ENCODE measurements at places on chromosomes 16 and 17.

DNA sequence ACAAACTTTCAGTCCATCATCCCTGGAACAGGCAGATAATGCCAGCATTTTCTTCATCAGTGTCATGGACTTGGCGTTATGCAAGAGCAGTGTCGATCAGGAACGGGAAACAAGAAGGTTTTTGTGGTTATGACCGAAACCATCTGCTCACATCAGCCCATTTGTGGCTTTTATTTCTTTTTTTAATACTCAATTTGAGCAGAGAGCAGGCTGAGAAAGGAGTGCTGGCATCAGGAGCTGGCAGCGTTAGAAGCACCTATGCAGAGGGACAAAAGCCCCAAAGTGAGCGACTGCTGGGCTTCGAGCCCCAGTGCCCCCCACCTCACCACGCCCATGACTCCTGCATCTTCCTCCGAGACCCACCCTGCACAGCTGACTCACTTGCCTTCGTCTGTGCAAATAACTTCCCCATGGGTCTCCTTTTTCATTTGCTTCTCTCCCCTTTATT lies 16.2 kb upstream of the CD300E start:
- DNase-seq = no peak

DNA sequence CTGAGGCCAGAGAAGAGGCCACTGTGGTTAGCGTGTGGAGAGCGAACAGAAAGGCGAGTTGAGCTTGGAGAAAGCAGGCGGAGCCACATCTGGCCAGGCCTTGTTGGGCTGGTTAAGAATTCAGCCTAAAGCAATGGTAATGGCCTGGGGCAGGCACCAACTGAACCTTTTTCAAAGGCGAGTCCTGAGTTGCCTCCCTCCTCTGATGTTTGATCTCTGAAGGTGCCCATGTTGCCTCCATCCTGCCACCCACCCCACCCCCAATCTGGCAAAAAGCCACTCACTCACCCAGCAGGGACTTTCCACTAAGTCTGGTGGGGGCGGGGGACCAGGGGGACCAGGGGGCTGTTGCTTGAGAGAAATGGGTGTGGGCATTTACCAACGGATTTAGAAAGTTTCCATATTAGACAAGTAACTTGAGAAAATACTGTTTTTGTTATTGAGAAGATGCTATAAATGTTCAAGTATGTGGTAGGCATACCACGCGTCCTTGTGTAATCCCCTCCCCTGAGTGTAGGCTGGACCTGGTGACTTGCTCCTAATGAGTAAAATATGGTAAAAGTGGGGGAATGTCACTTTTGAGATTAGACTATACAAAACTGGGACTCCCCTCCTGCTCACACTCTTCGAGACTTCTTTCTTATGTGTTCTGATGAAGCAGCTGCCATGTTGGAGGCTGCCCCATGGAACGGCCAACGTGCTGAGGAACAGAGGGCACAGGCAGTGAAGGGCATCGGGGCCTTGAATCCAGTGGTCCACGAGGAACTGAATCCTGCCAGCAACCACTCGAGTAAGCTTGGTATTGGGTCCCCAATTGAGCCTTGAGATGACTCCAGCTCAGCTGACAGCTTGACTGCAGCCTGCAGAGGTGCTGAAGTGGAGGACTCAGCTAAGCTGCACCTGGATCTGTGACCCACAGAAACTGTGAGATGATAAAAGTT lies 29.9 kb upstream of the TNS4 start:
- DNase-seq = no peak

DNA sequence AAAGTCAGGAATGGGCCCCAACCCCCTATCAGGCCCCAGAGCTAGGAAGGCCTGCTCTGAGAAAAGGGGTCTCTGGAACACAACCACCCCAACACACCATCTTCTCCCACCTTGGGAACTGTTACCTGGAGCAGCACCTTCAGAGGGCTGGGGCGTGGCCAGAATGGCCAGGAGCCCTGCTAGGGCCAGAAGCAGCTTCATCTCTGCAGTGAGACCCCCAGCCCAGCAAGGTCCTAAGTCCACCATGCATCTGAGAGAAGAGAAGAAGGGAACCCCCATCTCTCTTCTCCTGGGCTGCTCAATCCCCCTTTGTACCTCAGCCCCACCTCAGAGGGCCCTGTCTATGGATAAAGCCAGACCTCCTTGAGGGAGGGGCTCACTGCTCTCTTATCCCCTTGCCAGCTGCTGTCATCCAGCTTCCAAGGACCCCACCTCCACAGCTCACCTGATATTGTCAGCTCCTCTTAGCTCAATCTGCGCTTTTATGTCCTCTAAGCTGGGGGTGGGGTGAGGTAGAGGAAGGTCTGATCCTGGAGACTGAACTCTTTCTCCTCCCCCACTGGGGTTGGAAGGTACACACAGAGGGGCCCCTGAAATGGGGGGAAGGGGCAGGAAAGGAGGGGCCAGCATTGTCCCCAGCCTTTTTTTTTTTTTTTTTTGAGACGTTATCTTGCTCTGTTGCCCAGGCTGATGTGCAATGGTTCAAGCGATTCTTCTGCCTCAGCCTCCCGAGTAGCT lies at the start of gene MPO:
TSS of gene MPO (minus strand) at position 456 of the 738 bp plus-strand sequence. CDS start at position 279, 177 bp downstream.
- DNase-seq = no peak

- DNase-seq = peak; percentile 45
Measured at GRCh38 chr17:81902653-81903414, 796 bp downstream of the NPB start.

DNA sequence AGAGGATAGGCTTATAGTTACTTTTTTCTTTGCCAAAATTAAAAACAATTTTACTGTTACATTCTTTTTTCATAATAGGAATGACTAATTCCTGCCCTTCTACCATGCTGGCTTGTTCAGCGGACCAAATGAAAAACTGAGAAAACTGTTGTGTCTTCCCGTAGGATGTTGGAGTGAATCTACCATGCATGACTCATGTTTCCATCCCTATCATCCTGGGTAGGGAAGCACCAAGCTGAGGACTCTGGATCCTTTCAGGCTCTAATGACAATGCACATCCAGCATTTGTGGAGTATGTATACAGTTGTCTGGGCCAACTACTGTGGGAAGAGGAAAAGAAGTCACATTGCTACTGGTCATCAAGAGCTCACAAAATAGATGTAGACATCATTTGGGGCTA lies 41.1 kb upstream of the DHX8 start:
- no peak for DNase-seq

DNA sequence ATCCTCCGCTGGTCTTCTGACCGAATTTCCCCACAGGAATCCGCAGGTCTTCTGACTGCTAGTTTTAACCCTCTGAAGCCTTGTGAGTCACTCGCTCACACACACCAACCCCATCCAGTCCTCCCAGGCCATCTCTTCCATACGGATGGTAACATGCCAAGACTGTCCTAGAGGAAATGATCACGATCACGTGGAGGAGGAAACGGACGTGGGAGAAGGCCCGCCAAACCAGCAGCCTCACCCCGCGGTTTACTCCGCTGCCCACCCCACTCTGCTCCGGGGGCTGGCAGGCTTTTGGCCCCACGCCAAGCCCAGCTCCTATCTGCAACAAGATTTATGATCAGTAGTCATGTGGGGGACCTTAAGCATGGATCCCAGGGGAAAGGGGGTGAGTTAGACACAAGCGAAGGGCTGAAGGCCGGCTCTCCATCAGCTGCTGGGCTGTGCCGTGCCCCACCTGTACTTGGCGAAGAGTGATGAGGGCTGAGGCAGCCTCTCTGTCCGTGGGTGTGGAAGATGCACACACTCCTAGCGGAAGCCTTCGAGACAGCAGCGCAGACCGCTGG lies 1.5 kb upstream of the FAAP100 start:
- no peak for DNase-seq

- no peak for DNase-seq
Measured at GRCh38 chr16:11200592-11200991, 55.4 kb downstream of the SOCS1 start.

DNA sequence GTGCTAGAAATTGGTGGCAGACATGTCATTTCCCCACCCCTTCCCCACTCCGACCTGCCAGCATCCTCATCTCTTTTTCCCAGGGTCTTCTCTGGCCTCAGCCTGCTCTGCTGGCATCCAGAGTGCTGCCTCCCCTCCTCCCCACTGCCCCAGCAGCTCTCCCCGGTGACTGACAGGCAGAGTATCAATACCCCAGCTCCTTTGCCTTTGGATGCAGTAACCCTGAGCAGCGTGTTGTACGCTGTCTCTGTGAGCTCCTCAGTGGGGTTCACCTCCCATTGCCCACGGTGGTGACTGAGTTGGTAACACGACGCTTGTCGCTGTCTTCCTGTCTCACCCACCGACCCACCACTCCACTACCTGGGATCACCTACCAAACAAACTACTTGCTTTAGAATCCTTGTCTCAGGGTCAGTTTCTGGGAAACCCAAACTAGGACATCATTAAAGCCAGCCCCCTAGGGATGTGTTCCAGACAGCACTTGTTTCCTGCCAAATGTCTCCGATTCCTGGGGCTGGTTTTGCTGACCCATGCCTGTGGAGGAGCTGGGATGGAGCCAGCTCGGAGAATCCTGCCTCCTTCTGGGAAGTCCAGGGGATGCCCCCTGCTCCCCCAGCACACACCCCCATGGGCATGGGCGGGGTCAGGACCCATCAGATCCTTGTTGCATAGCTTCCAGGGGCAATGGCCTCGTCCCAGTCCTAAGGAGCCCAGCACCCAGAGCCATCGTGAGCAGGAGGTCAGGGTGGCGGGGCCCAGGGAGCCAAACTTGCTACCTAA lies 8.3 kb upstream of the SBK1 start:
- DNase-seq = no peak

GRCh38 chr16:30114411-30114810 lies 1.1 kb upstream of the GDPD3 start:
- DNase-seq = no peak

DNA sequence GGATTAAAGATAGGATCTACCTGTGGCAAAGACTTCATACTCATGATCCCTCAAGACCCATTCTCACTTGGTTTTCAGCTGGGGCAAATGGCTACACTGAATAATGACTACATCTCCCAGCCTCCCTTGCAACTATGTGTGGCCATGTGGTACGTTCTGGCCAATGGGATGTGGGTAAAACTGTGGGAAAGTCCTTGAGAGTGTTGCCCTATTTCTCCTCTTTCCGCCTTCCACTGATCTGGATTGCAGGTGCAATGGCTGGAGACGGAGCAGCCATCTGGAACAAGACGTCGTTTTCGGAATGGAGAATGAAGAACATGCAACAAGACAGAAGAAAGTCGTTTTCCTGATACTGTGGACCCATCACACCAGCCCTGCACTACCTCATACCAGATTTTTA lies 48.5 kb downstream of the HAPSTR1 start:
- peak; percentile 58 for DNase-seq

GRCh38 chr16:68790944-68791343 lies 52.4 kb upstream of the TANGO6 start:
- no peak for DNase-seq

GRCh38 chr17:846901-847843 lies 65.0 kb downstream of the MRM3 start:
- no peak for DNase-seq

DNA sequence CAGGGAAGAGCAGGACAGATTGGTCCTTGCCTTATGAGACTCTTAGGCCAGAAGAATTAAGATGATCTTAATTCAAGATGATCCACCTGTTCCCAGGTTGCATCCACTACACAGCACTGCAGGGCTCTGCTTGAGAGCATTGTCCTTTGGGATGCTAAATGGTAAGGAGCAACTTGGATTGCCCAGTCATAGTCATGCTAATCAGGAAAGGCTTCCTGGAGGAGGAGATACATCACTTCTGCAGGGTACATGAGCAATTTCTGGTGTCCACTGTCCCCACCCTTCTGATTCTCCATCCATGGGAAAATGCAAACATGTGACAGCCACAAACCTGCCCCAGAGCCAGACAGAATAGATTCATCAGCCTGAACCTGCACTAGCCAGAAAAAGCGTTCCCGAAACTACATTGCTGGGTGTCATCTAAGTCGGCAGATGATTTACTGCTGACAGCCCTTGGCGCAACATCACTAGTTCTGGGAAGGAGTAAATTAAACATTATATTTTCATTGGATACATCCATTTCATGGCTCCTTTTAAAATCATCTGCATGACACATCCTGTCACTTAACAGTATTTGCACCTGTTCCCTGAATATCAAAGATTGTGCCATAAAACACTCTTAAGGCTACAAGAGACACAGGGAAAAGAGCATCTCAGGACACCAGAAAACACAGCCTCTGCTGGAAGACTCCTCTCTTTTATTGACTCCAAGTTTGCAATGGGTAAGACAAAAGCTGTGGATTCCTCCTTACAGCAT lies 282.2 kb downstream of the MAF start:
- DNase-seq = peak; percentile 30

Data from iPS-NIHi11 (cell line).